ENCODE measurements at places on chromosomes 16 and 17.
A peak's percentile ranks its signal among the peaks of the same experiment; 100 is the strongest.

GRCh38 chr17:34360601-34361270, 2.3 kb downstream of the CCL1 start:
- DNase-seq = no peak

- DNase-seq = no peak
Observed at GRCh38 chr17:17579691-17580090, 11.8 kb downstream of the PEMT start.

DNA sequence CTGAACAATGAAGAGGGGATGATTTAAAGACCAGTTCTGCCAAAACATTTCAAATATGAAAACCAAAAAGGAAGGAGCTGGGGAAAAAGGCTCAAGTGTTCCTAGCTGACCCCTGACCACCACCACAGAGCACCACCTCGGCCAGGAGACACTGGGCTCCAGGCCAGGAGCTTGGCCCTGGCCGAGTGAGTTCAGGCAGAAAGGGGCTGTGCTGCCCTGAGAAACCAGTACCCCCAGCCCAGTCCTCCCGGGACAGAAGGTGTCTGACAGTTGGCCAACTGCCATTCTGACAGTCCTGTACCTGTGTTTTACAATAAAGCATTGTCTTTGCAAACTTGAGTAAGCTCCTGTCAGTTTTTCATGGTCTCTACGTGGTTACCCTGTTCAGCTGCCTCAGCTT, 98.2 kb downstream of the VPS53 start:
- no peak for DNase-seq

- no peak for DNase-seq
Observed at GRCh38 chr16:78884204-78884603, 716.3 kb downstream of the MAF start.

GRCh38 chr17:37478187-37478586, 11.5 kb upstream of the DUSP14 start:
- no peak for DNase-seq

- no peak for DNase-seq
Observed at GRCh38 chr17:52035336-52035915, 123.1 kb downstream of the CA10 start.

DNA sequence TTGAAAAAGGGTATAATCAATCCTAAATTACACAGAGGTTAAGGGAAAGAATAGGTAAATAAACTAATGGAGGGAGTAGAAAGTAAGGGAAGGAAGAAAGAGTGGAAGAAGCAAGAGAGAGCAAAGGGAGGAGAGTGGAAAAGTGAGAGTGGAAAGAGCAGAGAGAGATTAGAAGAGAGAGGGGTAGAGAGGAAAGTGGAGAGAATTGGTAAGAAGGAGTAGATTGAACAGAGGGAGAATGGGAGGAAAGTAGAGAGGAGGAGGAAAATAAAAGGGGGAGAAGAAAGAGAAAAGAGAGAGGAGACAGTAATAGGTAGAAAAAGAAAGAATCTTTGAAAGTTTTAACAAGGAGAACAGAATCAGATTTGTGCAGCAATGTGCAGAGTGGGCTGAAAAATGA, 24.9 kb downstream of the TERB1 start:
- DNase-seq = no peak

- no peak for DNase-seq
Observed at GRCh38 chr17:43855061-43855460, 8.1 kb downstream of the CD300LG start.

- DNase-seq = no peak
Observed at GRCh38 chr17:3843935-3844516, 2.0 kb downstream of the NCBP3 start.

DNA sequence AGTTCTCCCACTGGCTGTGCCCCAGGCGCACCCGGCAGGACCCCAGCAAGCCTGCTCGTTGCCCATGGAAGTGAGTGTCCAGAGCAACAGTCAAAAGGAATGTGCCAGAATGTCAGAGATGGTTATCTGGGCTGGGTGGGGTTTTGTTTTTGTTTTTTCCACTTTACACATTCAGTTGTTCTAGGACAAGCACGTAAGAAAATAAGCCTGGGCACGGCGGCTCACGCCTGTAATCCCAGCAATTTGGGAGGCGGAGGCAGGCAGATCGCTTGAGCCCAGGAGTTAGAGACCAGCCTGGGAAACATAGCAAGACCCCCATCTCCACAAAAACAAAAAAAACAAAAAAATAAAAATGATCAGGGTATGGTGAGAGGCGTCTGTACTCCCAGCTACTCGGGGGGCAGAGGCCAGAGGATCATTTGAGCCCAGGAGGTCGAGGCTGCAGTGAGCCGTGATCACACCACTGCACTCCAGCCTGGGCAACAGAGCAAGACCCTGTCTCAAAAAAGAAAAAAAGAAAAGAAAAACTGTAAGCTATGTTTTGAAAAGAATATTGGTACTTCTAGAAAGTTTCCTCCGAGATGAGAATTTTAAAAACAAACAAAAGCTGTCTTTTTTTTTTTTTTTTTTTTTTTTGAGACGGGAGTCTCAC, 8.3 kb downstream of the NDUFAF8 start:
- DNase-seq = no peak

DNA sequence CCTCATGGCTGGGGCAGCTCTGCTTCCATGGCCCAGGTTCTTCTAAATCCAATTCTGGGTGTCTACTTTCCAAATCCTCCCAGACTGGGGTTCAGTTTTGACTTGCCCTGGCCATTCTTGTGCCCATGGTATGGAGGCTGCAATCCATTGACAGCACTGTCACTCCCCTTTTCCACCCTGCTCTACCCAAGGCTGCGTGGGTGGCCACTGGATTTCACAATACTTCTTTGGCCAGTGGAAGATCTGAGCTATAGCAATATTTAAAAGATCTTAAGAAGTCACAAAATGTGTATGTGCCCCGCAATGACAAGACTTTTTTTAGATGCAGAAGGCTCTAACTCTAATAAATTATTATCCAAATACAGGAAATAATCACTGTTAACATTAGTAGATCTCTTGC, 329.4 kb upstream of the CCL2 start:
- no peak for DNase-seq

GRCh38 chr16:19167710-19168370, at the start of gene SYT17:
SYT17 (plus strand) TSS chr16:19168240; CDS start chr16:19168647, 407 bp downstream.
- no peak for DNase-seq

DNA sequence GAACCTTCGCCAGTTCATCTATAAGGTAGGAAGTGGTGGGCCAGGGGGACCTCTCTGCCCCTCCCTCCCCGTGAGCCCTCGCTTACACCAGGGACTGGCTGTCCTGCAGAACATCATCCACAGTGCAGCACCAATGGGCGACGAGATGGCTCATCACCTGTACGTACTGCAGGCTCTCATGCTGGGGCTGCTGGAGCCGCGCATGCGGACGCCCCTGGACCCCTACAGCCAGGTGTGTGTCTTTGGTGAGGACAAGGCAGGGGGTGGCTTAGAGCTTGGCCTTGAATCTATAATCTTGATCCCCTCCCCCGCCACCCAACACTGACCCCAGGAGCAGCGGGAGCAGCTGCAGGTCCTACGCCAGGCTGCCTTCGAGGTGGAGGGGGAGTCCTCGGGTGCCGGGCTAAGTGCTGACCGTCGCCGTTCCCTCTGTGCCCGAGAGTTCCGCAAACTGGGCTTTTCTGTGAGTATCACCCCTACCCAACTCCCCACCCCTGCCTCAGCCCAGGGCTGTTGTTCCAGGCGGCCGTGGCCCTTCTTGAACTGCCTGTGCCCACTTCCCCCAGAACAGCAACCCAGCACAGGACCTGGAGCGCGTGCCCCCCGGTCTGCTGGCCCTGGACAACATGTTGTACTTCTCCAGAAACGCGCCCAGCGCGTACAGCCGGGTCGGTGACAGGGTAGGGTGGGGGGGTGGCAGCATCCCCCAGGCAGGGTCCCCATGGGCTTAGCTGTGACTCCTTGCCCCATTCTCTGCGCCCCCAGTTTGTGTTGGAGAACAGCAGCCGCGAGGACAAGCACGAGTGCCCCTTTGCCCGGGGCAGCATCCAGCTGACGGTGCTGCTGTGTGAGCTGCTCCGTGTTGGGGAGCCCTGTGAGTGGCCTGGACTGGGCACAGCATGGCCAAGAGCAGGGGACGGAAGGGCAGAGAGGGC, 2.7 kb downstream of the ELMO3 start:
- DNase-seq = no peak

DNA sequence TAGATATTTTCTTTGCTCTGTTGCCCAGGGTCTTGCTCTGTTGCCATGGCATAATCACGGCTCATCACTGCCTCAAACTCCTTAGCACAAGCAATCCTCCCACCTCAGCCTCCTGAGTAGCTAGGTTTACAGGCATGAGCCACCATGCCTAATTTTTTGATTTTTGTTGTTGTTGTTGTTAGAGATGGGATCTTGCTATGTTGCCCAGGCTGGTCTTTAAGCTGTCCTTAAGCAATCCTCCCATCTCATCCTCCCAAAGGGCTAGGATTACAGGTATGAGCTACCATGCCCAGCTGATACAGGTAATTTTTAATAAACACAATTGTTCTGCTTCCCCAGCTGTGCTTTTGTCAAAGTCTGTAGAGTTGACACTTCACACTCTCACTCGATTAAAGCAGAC, 159.3 kb downstream of the PARN start:
- no peak for DNase-seq

GRCh38 chr16:88058136-88058535, 106.9 kb downstream of the BANP start:
- DNase-seq = no peak

- no peak for DNase-seq
Observed at GRCh38 chr17:44749076-44749979, 9.5 kb upstream of the ADAM11 start.

GRCh38 chr17:75645501-75645888, 12.3 kb downstream of the SMIM5 start:
- no peak for DNase-seq

DNA sequence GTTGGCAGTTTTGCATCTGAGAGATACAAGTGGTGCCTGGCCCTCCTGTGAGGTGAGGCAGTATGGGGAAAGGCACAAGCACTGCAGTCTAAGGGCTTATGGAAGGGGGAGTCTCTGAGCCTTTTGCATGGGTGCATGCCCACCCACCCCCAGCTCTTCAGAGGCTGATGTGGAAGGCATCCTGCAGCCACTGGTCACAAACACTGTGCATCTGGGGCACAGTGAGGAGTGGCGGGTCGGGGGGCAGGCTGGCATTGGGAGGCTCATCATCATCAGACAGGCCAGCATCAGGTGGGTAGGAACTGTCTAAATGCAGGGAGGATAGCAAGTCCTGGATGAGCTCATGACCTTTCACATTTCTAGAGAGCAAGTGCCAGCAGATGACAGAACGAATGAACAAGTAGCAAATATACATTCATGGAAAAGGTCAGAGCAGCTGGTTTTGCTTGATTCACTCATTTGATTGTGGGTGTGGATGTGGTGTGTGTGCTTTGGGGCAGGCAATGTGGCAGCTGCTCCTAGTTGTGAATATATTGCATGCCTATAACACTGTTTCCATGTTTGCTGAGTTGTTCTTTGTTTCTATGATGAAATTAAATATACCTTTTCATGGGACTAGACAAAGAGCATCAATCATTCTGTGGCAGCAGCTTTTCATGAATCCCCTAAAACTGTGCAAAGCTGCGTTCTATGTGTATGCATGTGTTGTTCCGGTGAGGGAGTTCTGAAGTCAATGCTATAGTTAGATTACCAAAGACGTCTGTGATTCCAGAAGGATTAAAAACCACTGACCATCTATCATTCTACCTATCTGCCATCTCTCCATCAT, 29.2 kb downstream of the TRIM25 start:
- no peak for DNase-seq

- DNase-seq = no peak
Observed at GRCh38 chr16:19005561-19006445, 22.1 kb downstream of the TMC7 start.

- DNase-seq = no peak
Observed at GRCh38 chr17:73112246-73112645, 19.8 kb upstream of the SLC39A11 start.

- no peak for DNase-seq
Observed at GRCh38 chr17:80696964-80697363, 152.3 kb downstream of the RPTOR start.

GRCh38 chr17:1552932-1553331, 9.7 kb downstream of the PITPNA start:
- DNase-seq = no peak

DNA sequence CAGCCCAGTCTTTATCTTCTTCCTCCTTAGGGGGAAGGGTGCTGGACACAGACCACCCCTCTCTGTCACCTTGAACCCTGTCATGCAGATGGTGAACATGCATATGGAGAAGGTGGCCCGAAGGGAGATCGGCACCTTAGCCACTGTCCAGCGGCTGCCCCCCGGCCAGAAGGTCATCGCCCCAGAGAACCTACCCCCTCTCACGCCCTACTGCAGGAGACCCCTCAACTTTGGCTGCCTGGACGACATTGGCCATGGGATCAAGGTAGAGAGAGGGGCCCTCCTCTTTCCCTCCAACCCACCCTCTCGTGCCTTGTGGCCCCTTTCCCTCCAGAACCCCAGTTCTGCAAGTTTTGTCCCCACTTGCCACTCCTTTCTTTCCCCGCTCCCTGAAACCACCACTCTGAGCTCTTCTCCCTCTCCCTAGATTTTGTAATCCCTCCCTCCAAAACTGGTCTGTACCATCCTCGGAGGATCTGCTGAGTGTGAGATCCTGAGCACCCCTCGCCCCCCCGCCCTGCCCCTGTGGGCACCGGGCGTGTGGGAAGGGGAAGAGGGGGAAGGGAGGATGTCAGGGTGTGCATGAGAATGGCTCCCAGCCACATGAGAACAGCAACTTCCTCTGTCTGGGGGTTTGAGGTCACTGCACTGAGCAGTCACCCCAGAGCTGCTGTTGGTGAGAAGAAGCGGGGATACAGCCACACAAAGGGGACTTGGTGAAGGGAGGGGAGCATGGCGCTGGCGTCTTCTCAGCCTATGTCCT, 7.3 kb downstream of the ABI3 start:
- peak; percentile 81 for DNase-seq

DNA sequence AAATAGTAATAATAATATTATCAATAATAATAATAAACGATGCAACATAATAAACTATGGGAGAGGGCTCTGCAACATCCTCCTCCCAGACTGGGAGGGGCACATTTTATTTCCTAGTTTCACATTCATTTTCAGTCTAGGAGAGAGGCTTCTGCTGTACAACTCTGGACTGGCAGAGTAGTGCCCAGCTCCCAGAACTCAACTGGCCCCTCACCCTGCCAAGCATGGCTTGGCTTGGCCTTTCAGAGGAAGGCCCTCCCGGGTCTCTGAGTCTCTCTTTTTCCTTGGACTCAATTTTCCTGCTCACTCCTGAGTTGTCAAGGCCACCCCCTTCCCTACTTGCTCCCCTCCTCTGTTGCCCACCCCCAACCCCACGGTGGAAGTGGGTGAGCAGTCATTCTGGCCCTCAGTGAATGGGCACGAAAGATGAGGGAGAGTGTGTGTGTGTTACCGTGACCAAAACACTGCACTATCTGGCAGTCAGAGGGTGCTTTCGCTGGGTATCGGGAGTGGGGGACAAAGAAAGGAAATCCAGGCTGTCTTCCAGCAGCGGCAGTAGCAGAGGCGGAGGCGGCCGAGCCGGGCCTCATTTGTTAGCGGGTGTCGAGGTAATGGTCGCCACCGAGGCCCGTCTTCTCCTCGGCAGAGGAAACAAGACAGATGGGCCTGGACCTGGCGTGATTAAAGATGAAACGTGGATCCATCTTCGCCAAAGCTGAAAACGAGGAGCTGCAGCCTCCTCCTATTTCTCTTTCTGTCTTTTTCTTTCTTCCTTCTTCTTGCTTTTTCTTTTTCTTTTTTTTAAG, 2.3 kb downstream of the HOXB4 start:
- DNase-seq = no peak

Data from GM12864 (cell line).